ENCODE measurements at places on chromosomes 16 and 17.

DNA sequence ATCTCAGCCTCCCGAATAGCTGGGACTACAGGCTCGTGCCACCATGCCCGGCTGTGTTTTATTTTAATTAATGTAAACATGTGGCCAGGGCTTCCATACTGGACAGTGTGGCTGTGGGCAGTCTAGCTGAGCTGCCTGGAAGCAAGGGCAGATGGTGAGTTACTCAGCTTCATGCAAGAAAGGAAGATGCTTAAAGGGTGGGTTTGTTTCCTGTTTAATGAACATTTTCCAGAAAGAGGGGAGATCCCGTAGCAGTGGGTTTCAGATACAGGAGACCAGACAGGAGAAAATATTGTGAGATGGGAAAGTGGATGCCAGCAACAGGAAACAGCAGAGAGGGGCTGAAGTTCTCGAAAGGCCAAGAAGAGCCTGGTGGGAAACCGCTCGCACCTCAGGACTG is 7.3 kb downstream of the MAPK8IP3 start:
- no peak for DNase-seq

DNA sequence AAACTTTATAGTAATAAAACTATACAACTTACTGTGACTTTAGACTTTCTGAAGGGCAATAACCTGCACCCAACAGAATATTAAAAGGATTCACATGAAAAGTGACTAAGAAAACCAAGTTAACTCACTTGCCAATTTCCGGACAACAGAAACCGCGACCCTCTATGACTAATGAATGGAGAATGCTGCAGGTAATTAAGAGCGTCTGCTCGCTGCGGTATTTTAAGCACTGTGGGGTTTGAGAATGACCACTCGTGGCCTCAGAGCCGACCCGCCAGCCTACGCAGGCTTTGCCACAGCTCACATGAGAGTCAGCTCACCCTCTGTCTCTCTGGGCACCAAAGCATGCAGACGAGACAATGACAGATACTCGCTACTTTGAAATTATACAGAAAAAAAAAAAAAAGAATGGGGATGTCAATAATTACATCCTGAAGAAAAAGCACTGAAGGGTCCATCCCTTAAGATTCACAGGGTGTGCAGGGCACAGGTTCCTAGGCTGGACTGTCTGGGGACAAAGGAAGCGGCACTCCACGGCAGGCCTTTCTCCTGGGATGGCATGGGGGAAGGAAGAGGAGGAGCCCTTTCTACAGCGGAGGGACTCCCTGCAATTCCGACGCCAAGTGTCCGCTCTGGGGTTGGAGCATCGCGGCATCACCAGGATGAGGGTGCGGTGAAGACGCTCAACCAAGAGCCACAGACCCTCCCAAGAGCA is 35.0 kb downstream of the ZCCHC14 start:
- DNase-seq = no peak

DNA sequence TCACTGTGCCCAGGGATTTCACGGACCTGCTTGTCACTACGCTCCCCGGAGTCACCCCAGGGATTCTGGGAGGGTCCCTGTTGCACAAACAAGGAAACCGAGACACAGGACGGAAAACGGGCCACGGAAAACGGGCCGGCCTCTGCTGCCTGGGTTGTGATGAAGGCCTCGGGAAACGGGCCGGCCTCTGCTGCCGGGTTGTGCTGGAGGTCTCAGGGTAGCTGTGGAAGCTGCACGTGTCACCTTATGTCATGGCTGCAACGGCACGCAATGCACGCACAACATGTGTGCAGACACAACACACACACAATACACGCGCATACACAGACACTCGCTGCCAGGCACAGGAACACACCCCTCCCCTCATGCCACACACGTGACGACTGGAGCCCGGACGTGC is 27.0 kb upstream of the GNG13 start:
- no peak for DNase-seq

DNA sequence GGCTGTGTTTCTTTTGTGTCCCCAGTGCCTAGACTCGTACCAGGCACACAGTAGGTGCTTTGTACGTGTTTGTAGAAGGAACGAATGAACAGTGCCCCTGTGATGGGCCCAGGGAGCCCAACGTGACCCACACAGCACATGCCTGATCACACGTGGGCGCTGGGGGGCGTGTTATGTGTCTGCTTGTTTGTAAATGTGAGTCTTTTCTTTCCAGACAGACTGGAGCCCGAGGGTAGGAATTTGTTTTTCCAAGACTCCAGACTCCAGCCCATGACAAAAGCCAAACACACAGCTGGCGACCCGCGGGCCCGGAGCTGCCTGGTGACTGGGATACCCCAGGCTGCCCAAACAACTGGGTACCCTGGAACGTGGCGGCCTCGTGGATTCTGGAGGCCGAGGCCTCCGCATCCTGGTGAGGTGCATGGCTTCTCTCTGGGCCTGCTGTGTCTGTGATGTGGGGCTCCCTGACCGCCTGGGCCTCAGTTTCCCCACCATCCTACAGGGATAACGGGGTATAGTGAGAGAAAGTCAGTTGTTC is 14.9 kb upstream of the CBFA2T3 start:
- no peak for DNase-seq

DNA sequence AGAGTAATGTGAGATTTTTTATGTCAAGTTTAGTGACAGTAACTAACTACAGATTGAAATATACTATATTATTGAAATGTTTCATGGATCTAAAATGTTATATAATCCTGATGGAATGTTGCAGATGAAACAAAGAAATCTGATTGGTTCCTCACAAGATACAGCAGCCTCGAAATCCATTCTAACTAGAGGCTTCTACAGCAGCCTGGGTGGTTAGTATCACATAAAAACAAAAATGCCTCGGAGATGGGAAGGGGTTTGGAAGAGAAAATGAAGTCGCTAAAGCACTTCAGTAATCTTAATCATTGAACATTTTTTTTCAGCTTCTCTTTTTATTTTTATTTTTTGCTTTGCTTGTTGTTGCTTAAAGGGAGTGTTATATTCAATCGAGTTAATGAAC is 75.2 kb downstream of the TANC2 start:
- no peak for DNase-seq

GRCh38 chr17:57732062-57732461 is 13.0 kb downstream of the CCDC182 start:
- no peak for DNase-seq

Data from Kasumi-1 (cell line).